GM04504 (cell line): ENCODE measurements at places on chromosomes 3 and 15.
A peak's percentile ranks its signal among the peaks of the same experiment; 100 is the strongest.

GRCh38 chr15:35876762-35877161 is 330.8 kb upstream of the DPH6 start:
- DNase-seq = no peak

DNA sequence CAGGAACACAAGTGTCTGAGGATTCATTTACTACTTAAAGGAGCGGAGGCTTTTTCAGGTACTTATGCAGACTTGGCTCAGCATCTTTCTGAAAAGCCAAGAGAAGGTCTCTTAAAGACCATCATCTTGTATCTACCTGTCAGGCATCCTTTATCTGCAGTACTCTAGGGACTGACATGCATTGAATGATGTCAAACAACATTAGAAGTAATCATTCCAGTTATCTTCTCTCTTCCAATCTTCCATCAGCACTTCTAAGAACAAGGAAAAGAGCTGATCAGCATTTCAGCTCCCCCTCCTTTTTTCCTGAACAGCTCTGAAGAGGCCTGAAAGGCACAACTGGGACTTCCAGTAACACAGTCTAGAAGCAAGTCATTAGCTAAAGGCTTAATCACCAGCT is 214.8 kb downstream of the KCNH8 start:
- no peak for DNase-seq

DNA sequence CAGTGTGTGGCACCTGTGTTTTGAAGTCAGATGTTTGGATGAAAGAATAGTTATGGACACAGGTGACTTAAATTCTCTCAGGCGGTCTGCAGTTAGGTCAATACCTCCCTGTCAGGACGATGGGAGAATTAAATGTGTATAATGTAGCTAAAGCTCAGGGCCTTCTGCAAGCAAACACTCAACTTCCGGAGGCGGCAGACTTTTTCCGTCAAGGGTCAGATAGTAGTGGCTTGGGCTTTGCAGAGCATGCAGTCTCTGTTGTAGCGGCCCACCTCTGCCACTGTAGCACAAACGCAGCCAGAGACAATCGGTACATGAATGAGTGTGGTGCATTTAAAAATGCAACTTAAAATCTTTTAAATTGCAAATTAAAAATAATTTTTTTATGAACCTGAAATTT is 47.4 kb downstream of the CMTM8 start:
- no peak for DNase-seq

GRCh38 chr15:101528108-101528916 is 38.8 kb upstream of the PCSK6 start:
- DNase-seq = no peak

DNA sequence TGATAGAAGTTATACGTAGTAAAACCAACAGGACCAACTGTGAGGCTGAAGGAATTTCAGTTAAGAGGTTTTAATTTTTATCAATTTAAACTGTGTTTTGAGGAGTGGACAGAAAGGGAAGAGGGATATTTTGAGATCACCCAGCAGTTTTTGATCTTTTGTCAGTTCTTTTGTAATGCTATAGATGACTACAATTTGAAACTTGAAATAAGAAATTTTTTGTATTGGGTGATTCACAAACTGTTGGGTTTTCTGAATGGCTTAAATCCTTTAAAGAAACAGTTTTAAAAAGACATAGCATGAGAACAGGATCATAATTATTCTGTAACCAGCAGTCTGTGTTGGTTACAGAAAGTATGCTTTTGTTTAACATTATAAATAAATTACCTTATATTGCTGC is 67.4 kb downstream of the TCF12 start:
- no peak for DNase-seq

DNA sequence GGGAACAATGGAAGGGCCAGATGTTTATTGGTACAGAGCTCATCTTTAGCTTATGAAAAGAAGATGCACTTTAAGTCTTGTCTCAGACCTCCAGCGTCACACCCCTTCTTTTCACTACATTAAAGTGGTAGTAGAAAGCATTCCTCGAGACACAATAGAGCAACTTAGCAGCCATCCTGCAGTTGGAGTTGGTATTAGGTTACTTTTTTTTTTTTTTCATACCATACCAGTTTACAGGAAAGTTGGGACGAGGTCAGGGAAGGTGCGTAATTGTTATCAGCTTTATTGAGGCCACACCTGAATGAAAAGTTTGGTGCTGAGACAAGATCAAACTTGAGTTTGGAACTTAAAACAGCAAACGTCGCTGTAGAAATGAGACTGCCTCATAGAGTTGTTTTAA is 203.8 kb downstream of the SOX2 start:
- DNase-seq = no peak

DNA sequence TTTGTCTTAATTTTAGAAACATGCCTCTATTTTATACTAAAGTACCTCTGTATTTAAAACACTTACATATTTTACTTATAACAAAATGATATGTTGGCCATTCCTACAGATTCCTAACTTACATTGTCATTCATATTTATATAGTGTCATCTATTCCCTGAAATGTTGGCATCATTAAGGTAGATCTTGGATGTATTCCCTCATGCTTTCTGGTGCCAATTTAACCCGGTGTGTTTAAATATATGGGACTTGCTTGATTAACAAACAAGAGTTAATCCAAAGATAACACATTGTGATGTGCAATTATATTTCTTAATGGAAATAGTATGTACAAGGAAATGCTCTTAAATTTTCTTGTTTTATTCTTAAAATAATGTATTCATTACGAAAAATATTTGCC is 352.3 kb downstream of the NAALADL2 start:
- DNase-seq = no peak

- no peak for DNase-seq
Observed at GRCh38 chr15:88242586-88243555, 13.7 kb downstream of the NTRK3 start.

DNA sequence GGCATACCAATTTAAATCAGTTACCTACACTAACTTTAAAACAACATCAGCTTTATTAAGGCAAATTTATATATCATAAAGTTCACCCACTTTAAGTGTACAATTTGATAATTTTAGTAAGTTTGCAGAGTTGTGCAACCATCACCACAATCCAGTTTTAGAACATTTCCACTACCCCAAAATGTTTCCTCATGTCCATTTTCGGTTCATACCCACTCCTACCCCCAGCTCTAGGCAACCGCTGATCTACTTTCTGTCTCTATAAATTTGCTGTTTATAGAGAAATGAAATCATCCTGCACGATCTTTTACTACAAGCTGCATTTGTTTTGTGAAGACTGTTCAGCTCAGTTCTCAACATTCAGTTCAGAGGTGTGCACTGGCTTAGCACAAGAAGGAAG is 31.5 kb upstream of the FAM81A start:
- DNase-seq = no peak

DNA sequence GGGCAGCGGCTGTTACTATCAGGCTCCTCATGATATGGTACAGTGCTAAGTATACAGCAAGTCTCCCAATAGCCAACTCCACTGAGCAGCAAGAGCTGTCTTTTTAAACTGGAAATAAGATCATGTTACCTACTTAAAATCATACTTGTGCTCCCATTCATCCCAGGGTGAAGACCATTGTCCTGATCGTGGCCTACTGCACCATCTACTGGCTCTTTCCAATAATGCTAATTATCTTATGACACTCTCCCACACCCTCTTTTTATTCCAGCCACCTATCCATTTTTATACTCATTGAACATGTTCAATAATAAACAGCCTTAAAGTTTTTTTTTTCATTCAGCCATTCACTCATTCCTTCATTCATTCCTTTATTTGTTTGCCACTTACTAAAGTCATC is 117.7 kb downstream of the GBE1 start:
- DNase-seq = peak; percentile 4

GRCh38 chr3:18477620-18478019 is 52.5 kb upstream of the SATB1 start:
- DNase-seq = no peak

DNA sequence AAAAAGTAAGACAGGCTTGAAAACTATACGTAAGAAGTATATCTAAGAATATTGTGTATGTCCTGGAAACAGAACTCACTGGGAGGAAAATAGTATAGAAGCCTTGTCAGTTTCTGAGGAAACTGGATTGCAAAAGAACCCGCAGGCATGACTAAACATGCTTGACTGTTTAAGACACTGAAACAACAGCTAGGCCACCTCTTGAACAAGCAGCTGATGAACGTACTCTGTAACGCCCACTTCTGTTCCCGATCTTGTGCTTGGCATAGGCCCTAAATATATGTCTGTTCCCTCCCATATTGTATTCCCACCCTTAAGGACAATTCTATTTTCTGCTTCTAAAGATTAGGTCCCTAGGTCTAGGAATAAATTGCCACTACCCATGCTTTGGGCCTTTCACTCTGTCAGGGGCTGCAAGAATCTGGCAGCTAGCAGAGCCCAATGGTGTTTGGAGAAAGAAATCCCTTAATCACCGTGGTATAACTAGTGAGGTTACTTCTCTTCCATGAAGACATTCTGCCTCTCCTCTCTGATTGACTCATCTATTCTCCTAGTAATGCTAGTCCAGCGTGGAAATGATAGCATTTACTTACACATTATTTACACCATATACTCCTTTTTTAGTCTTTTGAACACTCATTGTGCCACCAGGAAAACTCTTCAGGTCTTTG is 46.2 kb downstream of the CD200 start:
- DNase-seq = no peak

DNA sequence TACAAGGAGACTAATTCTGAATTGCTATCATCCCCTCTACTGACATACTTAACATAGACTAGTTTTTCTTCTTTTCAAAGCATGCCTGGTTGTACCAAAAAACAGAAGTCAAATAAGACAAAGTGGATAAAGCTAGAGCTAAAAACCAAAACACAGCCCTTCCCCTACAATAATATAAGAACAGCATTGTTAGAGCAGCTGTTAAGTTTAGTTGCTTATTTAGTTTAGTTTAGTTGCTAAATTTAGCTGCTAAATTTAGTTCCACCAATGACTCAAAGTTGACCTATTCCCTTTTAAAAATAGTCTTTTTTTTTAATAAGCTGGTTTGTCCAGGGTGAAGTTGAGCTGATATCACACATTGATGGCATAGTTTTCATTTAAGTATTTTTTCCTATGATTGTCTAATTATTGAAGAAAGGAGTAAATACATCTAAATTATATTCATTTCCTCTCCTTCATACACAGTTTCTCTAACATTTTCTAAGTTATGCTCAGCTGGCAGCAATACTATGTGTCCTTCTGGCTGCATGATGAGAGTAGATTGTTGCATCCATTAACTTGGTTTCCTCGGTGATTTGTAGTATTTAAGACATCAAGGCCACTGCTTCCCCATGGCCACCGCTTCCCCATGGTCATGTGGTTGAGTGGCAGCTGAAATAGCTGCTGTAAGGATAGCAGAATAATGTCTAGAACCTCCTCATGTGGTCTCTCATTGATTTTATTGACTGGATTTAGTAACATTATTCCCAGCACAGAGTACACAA is 718.6 kb upstream of the NECTIN3 start:
- no peak for DNase-seq

GRCh38 chr3:66565301-66565700 is 64.5 kb upstream of the LRIG1 start:
- DNase-seq = no peak

- DNase-seq = no peak
Observed at GRCh38 chr3:106228271-106228670, 359.5 kb upstream of the CBLB start.

DNA sequence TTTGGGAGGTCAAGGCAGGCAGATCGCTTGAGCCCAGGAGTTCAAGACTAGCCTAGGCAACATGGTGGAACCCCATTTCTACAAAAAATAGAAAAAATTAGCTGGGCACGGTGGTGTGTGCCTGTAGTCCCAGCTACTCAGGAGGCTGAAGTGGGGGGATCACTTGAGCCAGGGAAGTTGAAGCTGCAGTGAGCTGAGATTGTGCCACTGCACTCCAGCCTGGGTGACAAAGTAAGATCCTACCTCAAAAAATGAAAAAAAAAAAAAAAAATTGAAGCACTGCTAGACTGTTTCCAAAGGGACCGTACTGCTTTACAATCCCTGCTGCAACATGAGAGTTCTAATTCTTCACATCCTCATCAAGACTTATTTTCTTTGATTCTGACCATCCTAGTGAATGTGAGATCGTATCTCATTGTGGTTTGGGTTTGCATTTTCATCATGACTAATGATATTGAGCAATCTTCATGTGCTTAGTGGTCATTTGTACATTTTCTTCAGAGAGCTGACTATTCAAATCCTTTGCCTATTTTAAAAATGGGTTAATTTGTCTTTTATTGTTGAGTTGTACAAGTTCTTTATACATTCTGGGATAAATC is 10.8 kb downstream of the CMTM8 start:
- peak; percentile 51 for DNase-seq

DNA sequence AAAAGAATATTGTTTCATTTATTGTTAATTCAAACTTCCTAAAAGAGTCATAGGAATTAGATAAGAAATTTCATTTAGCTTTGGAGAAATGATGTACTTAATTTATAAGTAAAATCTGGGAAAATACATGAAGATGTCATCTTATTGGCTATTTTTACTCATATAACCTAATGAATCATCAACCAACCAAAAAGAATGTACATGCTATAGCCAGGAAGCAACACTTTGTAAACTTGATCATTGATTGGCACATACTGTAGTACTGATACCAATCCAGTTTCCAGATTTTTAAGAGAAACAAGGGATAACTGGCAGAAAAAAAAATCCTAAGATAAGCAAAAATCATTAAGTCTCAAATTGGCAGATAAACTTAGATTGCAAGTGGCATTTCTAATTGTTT is 207.9 kb upstream of the CDIN1 start:
- no peak for DNase-seq

GRCh38 chr15:58016581-58017175 is 48.8 kb downstream of the ALDH1A2 start:
- no peak for DNase-seq

DNA sequence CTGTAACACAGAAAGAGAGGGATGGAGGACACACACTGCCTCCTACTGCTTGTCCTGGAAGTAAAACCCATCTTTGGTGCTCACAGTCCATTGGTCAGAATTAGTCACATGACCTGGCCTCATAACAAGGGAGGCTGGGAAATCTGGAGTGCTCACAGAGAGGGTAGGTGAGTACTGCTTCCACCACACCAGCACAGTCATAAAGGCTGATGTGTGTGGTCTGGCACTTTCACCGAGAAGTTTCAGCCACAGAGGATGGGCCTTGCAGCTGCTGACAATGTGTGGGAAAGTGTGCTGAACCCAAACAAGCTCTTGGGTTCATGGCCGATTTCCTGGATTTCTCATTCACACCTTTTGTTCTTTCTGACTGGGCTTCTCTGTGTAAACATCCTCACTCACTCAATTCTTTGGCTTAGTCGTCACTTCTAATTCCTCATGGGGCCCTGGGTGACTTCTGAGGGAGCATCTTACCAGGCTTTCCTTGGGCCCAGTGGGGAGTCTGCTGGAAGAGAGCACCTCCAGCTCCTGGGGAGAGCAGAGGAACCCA is 100.7 kb downstream of the ASB7 start:
- DNase-seq = peak; percentile 75

DNA sequence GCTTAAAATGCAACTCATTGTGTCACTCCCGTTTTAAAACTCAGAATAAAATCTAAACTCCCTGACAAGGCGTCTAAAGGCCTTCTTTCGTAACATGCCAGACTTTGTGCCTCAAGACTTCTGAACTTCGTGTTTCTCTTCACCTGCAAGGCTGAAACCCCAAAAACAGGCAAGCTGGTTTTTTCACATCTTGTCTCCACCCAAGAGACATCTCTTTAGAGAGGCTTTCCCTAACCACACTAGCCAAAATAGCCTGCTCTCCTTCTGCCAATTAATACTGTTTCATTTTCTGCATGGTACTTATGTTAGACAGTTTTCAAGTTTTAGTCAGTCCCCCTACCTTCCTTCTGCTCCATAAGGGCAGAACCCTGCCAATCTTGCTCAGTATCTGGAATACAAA is 41.6 kb downstream of the RAF1 start:
- DNase-seq = no peak
